ENCODE measurements at places on chromosomes 1 and 21. TPM values are rescaled to one million over a fixed set of nuclear protein-coding genes. Genes with fewer than 3 reads are reported as not detected.

GRCh38 chr1:234602334-234603220 is 7.4 kb downstream of the IRF2BP2 start:
- H3K27ac ChIP-seq, result peak overlapping the region; percentile 99
- peak overlapping the region; percentile 90 for H3K4me3 ChIP-seq
- peak; percentile 18 for DNase-seq
- no peaks in the 10 kb centered on the region for H3K27me3 ChIP-seq

- no peaks in the 10 kb centered on the region for H3K36me3 ChIP-seq
- H3K4me1 ChIP-seq, result peaks cover 35% of the 10 kb centered on the region
- no peak for DNase-seq
- H3K27me3 ChIP-seq, result no peaks in the 10 kb centered on the region
These were observed 53.1 kb upstream of the PPP2R5A start for GRCh38 chr1:212232090-212232489.

Gene CNIH3
- polyA plus RNA-seq, result 0.39 TPM

Gene SLC9C2
- not detected for polyA plus RNA-seq

Gene GBP3
- polyA plus RNA-seq, result 1.2 TPM

GRCh38 chr1:149888999-149889289 is 10.4 kb upstream of the BOLA1 start:
- H3K36me3 ChIP-seq, result no peaks in the 10 kb centered on the region
- peaks cover 11% of the 10 kb centered on the region for H3K4me1 ChIP-seq
- peak overlapping the region; percentile 79 for H3K4me3 ChIP-seq
- no peaks in the 10 kb centered on the region for H3K27me3 ChIP-seq
- peak; percentile 33 for DNase-seq
- peak overlapping the region; percentile 98 for H3K27ac ChIP-seq

DNA sequence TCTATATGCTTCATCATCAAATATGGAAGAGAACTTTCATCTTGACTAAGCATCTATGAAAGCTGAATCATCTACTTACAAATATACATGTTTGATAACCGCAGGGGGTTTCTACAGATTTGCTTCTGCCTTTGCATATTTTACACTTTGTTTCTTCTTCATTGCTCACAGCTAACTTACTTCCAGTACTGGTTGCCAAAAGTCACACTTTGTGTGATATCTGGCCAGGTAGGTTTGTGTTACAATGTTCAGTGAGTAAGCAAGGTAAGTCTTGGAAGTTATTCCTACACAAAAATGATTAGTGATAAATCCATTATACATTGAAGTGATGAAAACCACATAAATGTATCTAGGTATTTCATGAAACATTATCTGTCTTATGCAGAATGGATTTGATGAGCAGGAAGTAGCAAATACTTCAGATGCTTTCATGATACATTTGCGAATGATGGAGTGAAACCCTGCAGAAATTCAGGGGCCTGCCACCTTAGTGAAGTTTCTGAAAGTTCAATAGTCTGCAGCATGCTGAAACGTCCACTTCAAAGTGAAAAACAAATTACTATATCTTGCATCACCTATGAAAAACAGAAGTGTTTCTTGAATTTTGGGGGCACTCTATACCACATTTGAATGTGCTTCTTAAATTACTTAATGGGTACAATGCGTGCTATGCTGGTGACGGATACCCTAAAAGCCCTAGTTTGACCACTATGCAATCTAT is 187.3 kb downstream of the ATP6V1G3 start:
- no peaks in the 10 kb centered on the region for H3K36me3 ChIP-seq
- H3K27me3 ChIP-seq, result no peaks in the 10 kb centered on the region
- H3K27ac ChIP-seq, result no peak overlapping the region
- H3K4me3 ChIP-seq, result no peak overlapping the region

Gene ETV3L
- not detected for polyA plus RNA-seq

GRCh38 chr1:173554541-173555250 is 48.2 kb downstream of the SLC9C2 start:
- H3K4me1 ChIP-seq, result no peaks in the 10 kb centered on the region
- no peak for DNase-seq

Gene LCE1E
- not detected for polyA plus RNA-seq

DNA sequence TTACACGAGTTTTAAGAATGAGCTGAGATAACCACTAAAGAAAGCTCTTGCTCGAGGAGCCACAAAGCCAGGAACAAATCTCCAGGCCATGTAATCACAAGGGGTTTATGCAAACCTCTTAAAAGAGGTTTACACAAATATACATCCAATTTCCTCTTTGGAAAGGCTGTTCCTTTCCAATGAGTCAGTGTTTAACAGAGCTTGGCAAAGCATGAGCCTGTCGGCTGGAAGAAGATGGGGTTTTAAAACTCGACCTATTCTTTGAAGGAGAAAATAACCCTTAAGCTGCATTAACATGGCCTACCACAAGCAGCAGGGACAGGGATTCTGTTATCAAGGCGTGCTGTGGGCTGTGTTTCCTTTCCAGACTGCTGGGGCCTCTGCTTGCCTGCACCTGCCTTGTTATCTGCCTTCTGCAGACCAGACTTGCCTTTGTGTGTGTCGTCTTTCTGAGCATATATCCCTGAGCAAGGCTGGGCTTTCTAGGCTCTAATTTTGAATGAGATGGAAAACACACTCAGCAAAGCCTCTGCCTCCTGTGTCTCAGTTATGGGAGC is 40.6 kb upstream of the CYP2J2 start:
- peaks cover 1% of the 10 kb centered on the region for H3K27me3 ChIP-seq
- no peak overlapping the region for H3K4me3 ChIP-seq
- H3K36me3 ChIP-seq, result no peaks in the 10 kb centered on the region
- H3K27ac ChIP-seq, result no peak overlapping the region

GRCh38 chr1:29113413-29114117 is 10.1 kb downstream of the TMEM200B start:
- H3K36me3 ChIP-seq, result peaks cover 87% of the 10 kb centered on the region
- H3K4me3 ChIP-seq, result no peak overlapping the region
- no peaks in the 10 kb centered on the region for H3K4me1 ChIP-seq
- no peak for DNase-seq
- H3K27me3 ChIP-seq, result no peaks in the 10 kb centered on the region

Gene SELL
- 0.35 TPM for polyA plus RNA-seq
